IMR-90 (cell line): ENCODE measurements at places on chromosomes 4 and X.
A peak's percentile ranks its signal among the peaks of the same experiment; 100 is the strongest.

DNA sequence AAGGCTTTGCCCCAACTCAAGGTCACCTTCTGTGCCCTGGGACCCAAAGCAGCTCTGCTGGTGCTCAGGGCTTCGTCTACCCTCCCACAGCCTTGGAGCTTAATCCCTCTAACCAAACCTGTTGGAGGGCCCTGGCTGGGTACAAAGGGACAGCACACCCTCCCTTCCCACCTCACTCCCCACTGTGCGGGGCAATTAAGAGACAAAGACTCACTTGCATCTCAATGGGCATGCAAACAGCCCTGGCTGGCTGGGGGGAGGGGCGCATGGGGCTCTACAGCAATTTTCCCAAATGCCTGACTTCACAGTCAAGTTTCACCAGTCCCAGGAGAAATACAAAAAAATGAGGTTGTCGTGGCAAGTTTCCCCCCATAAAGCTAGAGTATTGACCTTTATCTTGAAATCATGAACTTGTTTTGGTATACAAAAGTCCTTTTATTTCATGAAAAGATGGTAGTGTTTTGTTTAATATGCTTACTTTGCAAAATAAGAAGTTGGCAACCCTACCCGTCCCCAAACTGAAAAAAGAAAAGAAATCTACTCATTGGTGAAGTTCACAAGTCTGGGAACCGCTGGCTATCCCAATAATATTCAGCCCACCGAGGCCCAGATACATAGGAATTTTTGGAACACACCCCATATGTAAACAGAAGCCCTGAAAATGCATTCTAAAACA, 4.1 kb upstream of the CD99L2 start:
- H3K27ac ChIP-seq = no peak overlapping the region
- peaks cover 2% of the 10 kb centered on the region; the same call in 1 of the 2 replicates for H3K27me3 ChIP-seq
- no peaks in the 10 kb centered on the region for H3K36me3 ChIP-seq
- H3K4me1 ChIP-seq = no peaks in the 10 kb centered on the region

DNA sequence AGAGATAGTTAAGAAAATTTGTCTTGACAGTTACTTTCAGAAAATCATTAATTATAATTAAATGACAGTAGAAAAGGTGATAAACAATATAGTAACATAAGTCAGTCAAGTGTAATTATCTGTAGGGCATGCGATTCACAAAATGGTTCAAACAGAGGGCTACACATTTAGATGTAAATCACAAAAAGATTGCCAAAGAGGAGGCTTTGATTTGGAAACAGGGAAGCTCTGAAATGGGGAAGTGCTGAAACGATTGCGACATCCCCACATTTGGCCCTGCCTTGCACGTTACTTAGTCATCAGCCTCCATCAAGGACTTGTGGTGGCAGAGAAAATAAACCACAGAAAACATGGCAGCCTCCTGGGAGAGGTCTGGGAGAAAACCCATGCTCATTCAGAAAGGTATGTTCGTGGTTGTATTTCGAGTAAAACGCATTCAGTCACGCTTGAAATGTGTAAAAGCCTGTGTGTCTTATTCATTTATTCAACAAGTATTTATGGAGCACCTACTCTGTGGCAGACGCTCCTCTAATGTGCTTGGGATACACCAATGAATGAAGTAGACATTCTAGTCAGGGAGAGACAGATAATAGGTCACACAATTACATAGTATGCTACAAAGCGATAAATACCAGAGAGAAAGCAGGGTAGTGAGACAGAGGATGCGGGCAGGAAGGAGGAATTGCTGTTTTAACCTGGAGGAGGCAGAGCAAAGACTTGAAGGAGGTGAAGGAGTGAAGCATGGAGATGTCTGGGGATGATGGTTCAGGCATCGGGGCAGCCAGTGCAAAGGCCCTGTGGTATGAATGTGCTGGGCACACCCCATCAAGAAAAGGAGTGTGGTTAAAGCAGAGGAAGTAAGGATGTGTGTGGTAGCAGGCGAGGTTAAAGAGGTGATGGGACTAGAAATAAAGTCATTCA, 7.8 kb downstream of the RBM47 start:
- no peaks in the 10 kb centered on the region for H3K36me3 ChIP-seq
- no peak overlapping the region for H3K27ac ChIP-seq
- DNase-seq = peak; percentile 98
- peaks cover 15% of the 10 kb centered on the region for H3K4me1 ChIP-seq
- no peak overlapping the region for H3K4me3 ChIP-seq

DNA sequence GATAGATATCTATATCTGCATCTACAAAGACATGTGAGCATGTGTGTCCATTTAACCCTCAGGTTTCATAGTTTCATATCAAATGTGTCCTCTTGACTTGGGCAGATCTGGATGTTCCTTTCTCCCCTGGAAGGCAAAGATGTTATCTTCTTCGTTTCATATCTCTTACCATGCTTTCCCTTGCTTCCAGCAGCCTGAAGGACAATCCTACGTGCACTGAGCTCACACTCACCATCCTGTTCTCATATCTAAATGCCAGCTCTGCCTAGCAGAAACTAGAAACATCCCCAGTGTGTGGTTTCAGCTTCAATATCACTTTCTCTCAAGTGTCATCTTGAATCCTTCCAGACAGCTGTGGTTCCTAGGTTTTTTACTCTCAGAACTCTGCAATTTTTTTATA, 66.2 kb downstream of the ZAR1 start:
- no peaks in the 10 kb centered on the region for H3K27me3 ChIP-seq
- H3K27ac ChIP-seq = no peak overlapping the region
- no peak overlapping the region for H3K4me3 ChIP-seq
- H3K4me1 ChIP-seq = no peaks in the 10 kb centered on the region
- DNase-seq = no peak
- peaks cover 20% of the 10 kb centered on the region for H3K36me3 ChIP-seq

DNA sequence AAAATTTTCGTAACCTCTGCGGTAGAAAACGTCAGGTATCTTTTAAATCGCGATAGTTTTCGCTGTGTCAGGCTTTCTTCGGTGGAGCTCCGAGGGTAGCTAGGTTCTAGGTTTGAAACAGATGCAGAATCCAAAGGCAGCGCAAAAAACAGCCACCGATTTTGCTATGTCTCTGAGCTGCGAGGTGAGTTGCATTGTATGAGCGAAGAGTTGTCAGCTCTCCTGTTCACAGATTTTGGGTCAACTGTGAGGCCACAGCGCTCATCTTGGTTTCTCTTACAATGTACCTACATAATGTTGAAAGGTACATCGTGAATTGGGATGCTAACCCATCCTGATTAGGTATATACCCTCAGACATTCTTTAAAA, 486 bp downstream of the CLCN3 start:
- no peaks in the 10 kb centered on the region for H3K4me1 ChIP-seq
- H3K4me3 ChIP-seq = peak overlapping the region; percentile 87
- peak overlapping the region; percentile 76 for H3K27ac ChIP-seq
- H3K36me3 ChIP-seq = no peaks in the 10 kb centered on the region
- no peaks in the 10 kb centered on the region for H3K27me3 ChIP-seq
